RWPE1 (cell line): ENCODE measurements at places on chromosomes 2 and 18.

GRCh38 chr2:168089200-168089599 lies 158.2 kb downstream of the STK39 start:
- DNase-seq, result no peak

GRCh38 chr2:170895023-170895757 lies 33.9 kb upstream of the GORASP2 start:
- no peak for DNase-seq

- no peak for DNase-seq
Observed at GRCh38 chr2:12705742-12706141, 11.0 kb upstream of the TRIB2 start.

DNA sequence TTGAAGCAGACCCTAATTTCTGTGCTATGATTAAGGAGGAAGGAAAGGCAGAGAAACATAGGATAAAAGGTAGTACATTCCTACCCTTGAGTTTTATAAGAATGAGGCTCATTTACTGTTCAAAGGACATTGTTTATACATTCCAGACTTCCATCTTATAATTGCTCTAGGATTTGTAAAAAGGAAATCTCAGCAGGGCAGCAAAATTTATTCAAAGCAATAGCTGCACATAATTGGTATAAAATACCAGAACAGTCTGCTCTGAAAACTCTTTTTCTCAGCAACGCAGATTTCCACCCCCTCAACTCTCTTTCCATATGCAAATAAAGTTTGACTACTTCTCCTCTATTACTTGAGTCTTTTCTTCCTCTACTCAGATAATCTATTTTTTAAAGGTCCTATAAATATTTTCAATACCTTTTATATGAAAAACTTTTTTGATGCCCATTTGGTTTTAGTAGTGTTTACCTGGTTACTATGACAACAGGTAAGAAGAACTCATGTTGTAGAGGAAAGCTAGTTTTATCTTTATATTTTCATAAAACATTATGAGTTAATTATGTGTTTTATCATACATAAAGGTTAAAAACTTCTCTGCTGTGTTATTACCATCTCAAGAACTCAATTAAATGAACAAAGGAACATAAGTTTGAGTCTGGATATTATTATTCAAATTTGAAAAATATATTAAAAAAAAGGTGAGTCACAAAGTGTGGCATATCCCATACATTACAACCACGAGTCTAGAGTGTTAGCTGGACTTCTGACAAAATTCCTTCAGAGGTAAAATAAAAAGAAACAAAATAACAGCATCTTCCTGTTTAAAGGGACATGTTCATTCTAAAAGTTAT lies 19.9 kb downstream of the RBMS1 start:
- DNase-seq, result no peak

DNA sequence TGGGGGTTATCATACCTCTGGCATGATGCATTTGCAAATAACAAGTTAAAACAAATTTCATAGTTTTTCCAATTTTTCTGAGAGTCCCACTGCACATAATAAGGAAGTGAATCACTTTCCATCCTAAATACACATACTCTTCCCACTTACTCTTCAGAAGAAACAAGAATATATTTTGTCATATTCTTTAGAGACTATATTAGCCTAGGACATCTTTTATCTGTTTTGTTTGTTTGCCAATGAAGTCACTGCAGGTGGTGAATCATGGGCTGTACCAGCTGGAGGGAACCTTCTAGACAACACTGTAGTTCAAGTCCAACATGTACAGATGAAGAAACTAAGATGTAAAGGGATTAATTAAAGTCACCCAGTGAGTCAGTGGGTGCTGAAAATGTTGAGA lies 116.8 kb downstream of the XIRP2 start:
- DNase-seq, result no peak

- DNase-seq, result no peak
Observed at GRCh38 chr2:19363474-19363778, 5.0 kb upstream of the OSR1 start.

DNA sequence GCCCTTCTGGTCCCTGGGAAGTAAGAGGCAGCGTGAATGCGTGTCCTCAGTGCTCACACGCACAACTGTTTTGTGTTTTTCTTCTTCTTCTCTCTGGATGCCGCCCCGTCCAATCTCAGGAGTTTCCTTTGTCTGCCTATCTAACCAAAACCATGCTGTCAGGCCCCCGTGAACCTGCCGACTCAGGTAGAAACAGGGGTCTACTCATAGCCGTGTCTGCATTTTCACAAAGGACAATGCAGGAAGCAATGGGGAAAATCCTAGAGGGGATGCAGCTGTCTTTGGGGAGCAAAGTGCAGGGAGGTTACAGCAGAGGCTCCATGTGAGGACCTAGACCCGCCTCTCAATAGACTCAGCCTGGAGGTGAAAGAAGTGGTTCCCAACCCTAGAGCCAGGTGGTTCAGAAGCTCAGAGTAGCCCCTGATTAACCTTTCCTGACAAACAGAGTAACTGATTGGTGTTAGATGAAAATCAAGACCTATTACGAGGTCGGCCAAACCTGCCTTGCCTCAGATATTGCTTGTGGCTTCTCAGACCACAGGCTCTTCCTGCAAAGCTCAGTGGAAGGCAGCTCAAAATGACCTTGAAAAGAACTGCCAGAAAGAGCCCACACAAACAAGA lies 49.3 kb downstream of the CD226 start:
- no peak for DNase-seq

DNA sequence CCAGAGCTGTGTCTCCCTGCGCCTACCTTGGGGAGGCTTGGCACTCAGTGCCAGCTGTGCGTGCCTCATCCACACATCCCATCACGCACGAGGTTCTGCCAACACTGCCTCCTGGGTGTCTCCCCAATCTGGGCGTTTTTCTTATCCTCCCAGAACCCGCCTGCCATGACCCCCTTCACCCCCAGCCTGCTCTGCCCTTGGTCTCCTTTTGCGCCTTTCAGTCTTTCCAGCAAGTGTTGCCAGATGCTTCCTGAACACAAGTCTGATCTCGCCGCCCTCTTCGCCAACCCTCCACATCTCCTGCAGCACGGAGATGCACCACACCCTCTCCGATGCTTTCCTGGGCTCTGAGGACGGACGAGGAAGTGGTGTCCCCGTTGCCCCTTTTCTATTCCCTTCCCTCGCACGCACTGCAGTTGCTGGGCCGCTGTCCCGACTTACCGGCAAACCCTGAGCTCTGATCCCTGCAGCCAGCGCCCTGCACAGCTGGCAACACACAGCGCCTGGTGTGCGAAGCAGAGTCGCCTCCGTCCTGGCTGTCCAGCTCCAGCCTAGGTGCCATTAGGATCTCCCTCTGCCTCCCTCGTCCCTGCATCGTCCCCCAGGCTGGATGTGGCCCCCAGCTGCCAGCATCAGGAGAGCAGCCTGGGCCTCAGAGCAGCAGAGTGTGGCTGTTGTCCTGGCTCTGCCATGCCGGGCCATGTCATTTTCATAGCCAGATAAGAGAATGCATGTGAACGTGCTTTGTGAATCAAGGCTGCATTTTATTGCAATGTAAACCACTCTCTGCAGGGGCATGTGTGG lies 22.6 kb upstream of the ALLC start:
- no peak for DNase-seq

DNA sequence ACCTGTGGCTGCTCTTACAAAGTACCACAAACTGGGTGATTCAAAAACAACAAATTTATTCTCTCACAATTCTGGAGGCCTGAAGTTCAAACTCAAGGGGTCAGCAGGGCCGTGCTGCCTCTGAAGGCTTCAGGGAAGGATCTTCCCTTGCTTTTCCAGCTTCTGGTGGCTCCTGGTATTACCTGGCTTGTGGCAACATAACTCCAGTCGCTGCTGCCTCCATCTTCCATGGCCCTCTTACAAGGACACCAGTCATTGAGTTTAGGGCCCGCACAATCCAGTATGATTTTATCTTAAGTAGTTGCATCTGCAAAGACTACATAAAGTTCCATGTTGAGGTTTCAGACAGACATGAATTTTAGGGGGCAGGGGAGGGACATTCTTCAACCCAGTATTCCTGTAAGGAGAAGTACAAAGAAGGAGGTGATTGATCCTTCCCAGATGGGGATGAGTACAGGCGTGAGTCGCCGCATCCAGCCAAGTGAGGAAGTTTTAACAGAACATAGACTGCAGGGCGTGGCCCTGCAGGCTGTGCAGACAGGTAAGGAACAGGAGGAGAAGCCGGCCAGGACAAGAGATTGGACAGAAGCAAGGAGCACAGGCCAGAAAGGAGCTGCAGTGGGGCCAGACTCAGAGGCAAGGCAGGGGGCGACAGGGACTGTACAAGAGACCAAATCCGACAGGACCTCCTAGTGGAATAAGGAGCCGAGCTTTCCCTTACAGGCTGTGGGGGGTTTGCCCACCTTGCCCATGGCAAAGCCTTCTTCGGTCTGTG lies 44.4 kb upstream of the BZW1 start:
- DNase-seq, result peak; percentile 20

DNA sequence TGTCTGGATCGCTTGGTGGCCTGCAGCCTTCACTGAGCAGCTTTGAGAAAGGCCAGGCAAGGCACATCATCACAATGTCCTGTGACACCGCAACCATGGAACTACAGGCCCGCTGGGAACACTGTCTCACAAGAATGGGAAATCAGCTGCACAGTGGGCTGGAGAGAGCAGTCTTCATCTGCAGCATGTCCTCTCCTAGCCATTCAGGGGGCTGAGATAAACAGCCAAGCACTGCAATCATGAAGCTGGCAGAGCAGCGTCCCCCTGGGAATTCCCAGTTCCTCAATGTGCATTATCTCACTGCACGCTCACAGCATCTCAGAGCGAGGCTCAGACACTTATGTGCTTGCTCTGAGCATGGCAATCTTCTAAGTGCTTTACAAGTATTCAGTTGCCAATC lies 1.9 kb downstream of the CMPK2 start:
- no peak for DNase-seq

DNA sequence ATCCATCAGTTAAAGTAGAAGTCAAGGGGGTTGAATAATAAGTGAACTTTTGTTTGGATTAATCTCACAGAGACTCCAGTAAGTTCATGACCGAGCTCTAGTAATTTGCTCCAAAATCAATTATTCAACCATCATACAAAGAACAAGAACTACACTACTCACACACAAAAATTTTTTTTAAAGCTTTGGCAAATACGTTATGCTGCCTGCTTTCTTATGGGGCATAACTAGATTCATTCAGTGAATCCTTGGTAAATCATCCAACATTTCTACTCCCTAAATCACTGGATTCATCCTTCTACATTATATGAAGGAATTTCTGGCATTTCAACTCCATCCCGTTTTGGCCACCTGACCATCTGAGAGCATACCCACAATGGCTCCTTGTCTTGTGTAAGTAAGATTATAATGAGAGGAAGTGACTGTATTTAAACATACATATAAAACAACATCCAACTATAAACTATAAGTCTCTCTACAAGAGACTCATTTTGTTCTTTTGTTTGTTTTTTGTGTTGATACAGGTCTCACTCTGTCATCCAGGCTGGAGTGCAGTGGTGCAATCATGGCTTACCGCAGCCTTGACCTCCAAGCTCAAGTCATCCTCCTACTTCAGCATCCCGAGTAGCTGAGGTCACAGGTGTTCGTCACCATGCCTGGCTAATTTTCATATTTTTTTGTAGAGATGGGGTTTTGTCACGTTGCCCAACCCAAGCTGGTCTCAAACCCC lies 144.2 kb upstream of the LRRTM4 start:
- DNase-seq, result no peak

DNA sequence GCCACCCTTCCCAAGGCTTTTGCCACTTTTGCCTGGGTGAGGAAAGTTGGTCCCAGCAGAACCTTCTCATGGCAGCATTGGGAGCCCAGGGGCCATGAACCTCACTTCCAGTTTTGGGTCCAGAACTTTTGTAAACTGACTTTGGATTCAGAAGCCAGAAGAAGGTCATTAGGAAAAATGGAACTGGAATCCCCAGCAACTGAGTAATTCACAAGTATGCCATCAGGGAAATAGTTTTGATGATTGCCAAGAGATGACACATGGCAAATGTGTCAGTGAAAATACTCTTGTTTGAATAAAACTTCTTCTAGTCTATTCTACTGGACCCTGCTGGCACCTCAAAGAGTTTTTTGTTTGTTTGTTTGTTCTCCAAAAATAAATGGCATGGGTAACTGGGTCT lies 203.7 kb downstream of the SETBP1 start:
- no peak for DNase-seq

GRCh38 chr2:118856978-118857676 lies 9.7 kb upstream of the EN1 start:
- DNase-seq, result no peak

- no peak for DNase-seq
Observed at GRCh38 chr2:229297247-229297646, 26.2 kb upstream of the PID1 start.

DNA sequence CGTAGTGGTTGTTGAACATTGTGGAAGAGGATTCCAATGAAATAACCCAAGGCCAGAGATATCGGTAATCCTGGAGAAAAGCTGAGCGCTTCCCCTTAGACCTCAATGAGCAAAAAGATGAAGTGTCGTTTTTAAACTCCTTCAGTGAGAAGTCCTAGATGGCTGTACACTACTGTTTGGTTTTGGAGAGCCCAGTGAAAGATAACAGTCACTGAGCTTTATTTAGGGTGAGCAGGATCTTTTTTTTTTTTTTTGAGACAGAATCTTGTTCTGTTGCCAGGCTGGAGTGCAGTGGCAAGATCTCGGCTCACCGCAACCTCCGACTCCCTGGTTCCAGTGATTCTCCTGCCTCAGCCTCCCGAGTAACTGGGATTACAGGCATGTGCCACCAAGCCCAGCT lies 24.2 kb downstream of the LRRC30 start:
- no peak for DNase-seq

- no peak for DNase-seq
Observed at GRCh38 chr2:170991398-170992182, 62.5 kb downstream of the GORASP2 start.

DNA sequence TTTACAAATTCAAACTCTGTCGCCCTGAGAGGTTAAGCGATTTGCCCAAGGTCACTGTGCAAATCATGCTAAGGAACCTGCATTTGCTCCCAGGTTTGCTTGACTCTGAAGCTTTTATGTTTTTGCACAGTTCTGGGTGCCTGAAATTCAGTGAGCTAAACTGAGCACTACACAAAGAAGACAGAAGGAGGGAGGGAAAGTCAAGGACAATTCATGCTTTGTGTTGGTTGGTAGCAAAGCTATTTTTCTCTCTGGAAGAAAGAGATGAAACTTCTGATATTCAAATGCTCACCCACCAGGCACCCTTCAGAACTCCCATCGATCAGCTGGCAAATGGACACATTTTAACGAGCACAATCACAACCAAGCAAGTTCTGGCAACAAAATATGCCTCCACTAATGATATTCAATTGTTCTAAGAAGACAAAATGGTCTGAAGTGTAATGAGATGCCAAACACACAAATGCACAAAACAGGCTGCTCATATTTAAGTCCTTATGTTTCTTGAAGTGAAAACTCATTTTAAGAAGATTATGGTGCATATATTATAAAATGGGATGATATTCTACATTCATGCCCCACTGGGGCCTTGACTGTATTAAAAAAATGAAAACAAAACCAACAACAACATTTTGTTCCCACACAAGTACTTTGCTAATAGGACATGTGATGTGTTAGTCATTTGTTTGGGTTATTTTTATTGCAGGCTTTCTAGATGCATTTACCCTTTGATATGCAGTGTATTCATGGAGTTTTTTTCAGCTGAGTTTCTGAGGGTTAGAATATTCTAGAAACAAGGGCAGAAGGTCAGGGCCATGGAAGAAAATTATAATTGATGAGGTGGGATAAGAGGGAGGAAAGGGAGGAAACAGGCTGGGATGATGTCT lies 445.6 kb upstream of the CELF4 start:
- DNase-seq, result no peak
